ENCODE measurements at places on chromosomes 11 and 22. TPM values are rescaled to one million over a fixed set of nuclear protein-coding genes. Genes with fewer than 3 reads are reported as not detected.
A peak's percentile ranks its signal among the peaks of the same experiment; 100 is the strongest.

GRCh38 chr22:23915290-23915689 lies 21.1 kb downstream of the MIF start:
- no peak overlapping the region for H3K27ac ChIP-seq
- no peaks in the 10 kb centered on the region for H3K4me1 ChIP-seq
- DNase-seq = no peak
- H3K27me3 ChIP-seq = no peaks in the 10 kb centered on the region
- H3K4me3 ChIP-seq = no peak overlapping the region

DNA sequence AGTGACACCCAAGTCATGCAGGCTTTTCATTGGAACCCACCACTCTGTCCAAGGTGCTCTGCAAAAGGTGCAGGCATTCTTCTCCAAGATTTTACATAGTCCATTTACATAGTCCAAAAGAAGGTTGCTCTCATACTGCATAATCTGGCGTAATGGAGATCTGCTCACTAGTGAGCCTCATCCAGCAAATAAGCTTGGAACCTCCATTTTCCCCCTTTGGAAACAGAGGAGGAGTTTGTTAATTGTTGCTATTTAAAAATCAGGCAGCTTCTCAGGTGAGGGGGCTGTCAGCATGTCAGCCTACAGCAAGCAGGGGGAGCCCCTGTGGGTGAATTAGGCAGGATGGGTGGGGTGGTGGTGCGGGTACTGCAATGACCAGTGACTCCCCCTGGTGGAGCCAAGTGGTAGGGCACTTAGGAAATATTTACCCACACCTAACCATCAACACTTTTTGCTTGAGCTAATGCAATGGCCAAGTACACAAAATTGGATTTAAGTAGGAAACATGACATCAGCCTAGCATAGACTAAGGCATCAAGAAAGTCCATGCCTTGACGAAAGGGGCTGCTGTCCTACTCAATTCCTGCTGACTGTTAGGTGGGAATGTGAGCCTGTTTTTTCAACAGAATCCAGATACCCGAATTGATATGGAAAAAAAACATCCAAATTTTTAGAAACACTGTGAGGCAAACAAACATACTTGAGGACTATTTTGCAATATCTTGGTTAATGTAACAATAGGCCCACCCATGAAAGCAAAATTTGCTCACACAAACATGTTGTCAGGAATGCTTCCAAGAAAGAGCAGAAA lies 64.5 kb downstream of the AMBRA1 start:
- DNase-seq = peak; percentile 81
- H3K27ac ChIP-seq = peak overlapping the region; percentile 50
- peaks cover 15% of the 10 kb centered on the region for H3K4me1 ChIP-seq
- no peaks in the 10 kb centered on the region for H3K27me3 ChIP-seq

- DNase-seq = no peak
- H3K27me3 ChIP-seq = no peaks in the 10 kb centered on the region
- no peaks in the 10 kb centered on the region for H3K4me1 ChIP-seq
- no peaks in the 10 kb centered on the region for H3K36me3 ChIP-seq
- no peak overlapping the region for H3K4me3 ChIP-seq
These were observed 29.9 kb downstream of the FGF4 start for GRCh38 chr11:69745201-69745600.

DNA sequence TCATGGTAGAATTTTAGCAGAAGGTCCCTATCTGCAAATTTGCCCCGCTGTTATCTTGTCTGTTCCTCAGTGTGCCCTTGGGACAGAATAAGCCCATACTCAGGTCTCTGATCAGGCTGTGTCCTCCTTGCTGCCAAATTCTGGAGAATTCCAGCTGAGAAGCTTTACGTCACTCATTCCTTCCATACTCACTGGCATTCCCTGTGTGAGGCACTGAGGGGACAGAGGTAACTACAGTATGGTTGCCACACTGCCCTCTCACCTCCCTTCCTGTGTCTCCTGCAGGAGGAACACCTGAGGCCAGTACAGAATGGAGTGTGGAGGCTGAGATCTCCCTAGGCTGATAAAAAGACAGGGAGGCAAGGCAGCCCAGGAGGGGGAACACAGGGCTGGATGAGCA lies 31.5 kb downstream of the SHISA8 start:
- no peaks in the 10 kb centered on the region for H3K4me1 ChIP-seq
- no peak for DNase-seq
- no peak overlapping the region for H3K4me3 ChIP-seq
- H3K27ac ChIP-seq = no peak overlapping the region
- peaks cover 92% of the 10 kb centered on the region for H3K36me3 ChIP-seq
- H3K27me3 ChIP-seq = no peaks in the 10 kb centered on the region

GRCh38 chr22:49151256-49152126 lies 676.2 kb downstream of the BRD1 start:
- H3K4me1 ChIP-seq = peaks cover 6% of the 10 kb centered on the region
- no peak overlapping the region for H3K27ac ChIP-seq
- no peaks in the 10 kb centered on the region for H3K36me3 ChIP-seq

DNA sequence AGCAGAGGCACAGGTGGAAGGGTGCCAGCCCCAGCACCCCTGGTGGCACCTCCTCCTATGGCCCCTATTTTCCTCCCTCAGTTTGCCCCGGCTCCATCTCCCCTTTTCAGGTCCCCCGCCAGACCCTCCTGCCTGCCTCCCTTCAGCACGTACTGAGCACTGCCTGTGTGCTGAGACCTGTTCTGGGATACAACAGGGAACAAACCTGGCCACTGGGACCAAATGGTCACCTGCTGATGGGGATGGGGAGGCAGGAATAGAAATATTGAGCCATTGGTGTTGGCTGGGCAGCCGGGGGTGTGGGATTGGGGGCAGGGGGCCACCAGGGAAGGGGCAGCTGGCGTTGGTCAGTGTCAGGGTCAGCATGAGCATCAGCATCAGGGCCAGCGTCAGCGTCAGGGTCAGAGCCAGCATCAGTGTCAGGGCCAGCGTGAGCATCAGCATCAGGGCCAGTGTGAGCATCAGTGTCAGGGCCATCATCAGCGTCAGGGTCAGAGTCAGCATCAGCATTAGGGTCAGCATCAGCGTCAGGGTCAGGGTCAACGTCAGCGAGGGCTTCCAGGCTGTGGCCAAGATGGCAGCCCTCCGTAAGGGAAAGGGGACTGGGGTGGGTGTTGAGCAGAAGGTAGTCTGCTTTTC lies 7.5 kb downstream of the ZNF74 start:
- H3K27ac ChIP-seq = no peak overlapping the region
- H3K4me3 ChIP-seq = no peak overlapping the region
- H3K36me3 ChIP-seq = peaks cover 3% of the 10 kb centered on the region
- peaks cover 4% of the 10 kb centered on the region for H3K4me1 ChIP-seq
- no peak for DNase-seq
- H3K27me3 ChIP-seq = no peaks in the 10 kb centered on the region

DNA sequence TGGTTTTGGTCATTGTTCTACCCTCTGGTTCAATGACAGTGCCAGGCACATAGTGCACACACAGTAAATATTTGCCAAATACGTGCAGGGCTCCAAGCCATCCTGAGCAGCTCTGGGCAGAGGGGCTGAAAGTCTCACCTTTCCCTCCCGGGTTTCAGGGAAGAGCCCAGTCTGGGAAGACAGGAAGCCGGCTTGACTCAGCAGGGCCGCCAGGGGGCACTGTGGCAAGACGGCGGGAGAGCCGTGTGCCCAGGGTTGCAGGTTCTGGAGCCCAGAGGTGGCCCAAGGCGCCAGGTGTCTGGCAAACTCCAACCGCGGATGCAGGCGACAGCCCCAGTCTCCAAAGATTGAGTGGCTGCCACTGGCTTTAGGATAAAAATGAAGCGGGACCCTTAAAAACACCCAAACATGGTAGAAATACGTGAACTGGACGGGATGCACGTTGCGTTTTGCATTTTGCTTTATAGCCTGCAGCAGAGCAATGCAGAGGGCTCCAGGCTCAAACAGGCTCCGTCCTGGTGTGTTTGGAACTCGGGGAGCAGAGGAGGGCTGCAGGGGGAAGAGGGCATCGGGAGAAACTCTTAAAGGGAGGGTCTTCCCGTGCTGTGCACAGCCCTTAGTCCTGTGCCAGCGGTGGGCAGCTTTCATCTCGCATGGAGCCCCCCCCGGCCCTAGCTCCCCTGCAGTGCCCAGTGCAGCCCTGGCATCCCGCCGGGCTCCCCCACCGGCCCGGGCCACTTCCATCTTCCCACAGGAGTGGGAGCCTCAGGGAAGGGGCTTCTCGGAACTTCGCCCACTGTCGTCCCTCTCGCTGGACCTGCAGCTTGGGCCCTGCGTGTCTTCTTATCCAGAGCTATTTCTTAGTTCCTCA lies 10.7 kb downstream of the KRTAP5-5 start:
- peaks cover 4% of the 10 kb centered on the region for H3K27me3 ChIP-seq
- H3K4me3 ChIP-seq = no peak overlapping the region
- no peaks in the 10 kb centered on the region for H3K36me3 ChIP-seq
- no peak overlapping the region for H3K27ac ChIP-seq

Gene C22orf15
- total RNA-seq = 0.07 TPM

All from cardiac muscle cell (in vitro differentiated cells and primary cell).